ENCODE measurements at places on chromosomes 1 and 21.

GRCh38 chr1:212367474-212368072 is 47.1 kb downstream of the PACC1 start:
- DNase-seq, result no peak

DNA sequence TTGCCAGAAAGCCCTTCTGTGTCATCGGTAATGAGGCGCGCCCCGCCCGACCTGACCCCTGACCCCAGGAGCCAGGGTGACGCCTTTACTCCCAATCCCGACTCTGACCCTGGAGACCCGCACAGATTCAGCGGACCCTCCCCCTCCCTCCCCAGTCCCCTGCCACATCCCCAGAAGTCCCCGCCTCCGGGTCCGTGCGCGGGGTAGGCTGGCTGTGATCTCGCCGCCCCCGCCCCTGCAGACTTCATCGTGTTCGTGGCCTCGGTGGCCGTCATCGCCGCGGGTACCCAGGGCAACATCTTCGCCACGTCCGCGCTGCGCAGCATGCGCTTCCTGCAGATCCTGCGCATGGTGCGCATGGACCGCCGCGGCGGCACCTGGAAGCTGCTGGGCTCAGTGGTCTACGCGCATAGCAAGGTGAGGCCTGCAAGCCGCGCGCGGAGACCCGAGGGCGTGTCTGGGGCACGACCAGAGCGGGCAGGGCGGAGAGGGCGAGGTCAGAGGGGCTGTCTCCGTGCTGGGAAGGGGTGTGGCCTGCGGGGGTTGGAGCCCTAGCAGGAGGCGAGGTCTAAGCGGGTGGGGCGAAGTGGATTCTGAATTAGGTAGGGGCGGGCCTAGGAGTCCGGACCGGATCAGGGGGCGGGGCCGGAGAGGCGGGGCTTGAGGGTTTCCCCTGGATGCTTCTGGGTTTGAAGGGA is 34.8 kb downstream of the KCNQ4 start:
- peak; percentile 91 for DNase-seq

DNA sequence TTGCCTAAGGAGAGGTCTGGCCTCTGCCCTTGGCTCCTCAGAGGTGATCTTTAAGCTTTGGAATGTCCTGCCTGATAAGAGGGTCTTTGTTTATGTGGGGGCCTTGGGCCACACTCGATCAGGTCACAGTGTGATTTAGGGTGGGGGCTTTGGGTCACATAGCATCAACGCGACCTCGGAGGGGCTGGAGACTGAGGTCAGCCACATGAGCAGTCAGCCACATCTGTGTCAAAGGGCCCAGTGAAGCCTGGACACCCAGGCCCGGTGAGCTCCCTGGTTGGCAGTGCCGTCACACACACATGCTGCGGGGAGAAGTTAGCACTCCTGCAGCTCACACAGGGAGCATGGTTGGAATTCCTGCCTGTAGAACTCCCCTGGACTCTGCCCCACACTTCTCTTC is 345.0 kb downstream of the NPHP4 start:
- DNase-seq, result no peak

DNA sequence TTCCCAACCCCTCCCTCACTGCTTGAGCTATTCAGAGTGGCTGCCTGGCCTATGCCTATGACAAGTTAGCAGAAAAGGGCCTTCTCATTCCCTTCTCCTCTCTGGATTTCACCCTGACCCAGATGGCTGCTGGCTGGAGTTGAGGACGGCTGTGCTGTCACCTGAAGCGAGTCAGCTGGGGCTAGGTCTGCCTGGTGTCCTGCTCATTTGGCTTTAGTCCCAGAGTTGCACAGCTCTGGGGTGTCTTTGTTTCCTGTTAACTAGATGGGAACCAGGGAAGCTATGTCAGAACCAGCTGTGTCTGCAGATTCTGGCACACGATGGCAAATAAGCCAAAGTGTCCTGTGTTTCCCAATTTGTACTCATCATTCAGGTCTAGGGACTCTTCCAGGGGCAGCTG is 52.9 kb downstream of the CNIH3 start:
- no peak for DNase-seq

DNA sequence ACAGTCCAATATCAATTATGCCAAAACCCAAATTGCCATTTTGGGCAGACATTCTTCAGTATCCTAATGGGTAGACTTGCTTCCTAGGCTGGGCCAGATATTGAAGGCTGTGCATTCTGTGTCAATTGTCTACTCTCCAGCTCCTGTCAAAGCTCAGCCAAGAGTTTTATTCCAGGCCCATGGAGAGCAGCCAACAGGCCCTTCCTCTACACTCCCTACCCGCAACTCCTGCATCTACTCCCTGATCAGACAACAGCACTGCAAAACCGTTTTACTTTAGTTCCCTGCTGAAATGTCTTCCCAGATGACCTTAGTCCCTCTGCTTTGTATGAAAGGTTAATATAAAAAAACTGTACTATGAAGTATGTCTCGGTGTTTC is 6.6 kb upstream of the ADORA3 start:
- no peak for DNase-seq

DNA sequence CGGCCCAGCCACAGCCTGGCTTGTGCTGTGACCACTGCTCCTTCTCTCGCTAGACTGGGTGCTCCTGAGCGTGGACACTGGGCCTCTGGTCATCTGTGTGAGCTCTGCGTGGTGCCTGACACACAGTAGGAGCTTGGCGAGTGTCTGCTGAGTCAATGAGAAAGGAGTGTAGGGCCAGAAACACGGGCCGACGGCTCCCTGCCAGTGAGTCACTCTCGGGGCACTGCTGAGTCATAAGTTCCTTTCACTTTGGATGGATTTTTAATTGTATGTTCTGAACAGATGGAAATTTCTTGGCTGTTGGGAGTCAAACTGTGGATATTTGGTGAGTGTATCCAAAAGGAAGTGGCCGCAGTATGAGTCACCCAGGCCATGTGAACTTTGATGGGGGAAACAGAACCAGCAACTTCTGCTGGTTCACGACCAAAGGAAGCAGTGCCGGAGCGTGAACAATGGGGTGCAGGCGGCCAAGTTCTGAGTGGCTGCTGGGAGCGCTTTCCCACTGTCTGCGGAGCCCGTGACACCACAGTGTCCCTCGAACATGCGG is 41.0 kb upstream of the COL18A1 start:
- DNase-seq, result no peak

DNA sequence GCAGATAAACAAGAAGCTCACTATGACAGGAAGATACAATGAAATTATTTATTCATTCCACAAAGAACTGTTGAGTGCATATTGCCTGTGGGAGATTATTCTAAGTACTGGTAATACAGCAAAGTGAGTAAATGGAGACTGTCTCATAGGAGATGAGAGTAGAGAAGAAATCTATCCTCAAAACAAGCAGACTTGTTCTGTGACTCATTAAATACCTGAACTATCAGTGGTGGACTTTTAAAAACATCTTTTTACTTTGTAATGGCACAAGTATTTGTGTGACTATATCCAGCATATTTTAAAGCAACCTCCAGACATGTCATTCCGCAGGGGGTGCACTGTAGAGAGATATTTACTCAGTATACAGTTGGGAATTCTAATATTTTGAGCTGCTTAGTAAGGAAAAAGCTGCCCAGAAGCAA is 259.2 kb downstream of the FMN2 start:
- DNase-seq, result no peak

GRCh38 chr1:35454616-35455015 is 102.6 kb downstream of the KIAA0319L start:
- DNase-seq, result no peak

- peak; percentile 38 for DNase-seq
Observed at GRCh38 chr1:159067699-159068621, 8.6 kb downstream of the AIM2 start.
